Frontal cortex (tissue), 4 donors: ENCODE measurements at places on chromosomes 7 and 10. TPM values are rescaled to one million over a fixed set of nuclear protein-coding genes. Genes with fewer than 3 reads are reported as not detected.

- DNase-seq = no peak
Observed at GRCh38 chr7:6117533-6117932, 86.4 kb downstream of the ANKRD61 start.

DNA sequence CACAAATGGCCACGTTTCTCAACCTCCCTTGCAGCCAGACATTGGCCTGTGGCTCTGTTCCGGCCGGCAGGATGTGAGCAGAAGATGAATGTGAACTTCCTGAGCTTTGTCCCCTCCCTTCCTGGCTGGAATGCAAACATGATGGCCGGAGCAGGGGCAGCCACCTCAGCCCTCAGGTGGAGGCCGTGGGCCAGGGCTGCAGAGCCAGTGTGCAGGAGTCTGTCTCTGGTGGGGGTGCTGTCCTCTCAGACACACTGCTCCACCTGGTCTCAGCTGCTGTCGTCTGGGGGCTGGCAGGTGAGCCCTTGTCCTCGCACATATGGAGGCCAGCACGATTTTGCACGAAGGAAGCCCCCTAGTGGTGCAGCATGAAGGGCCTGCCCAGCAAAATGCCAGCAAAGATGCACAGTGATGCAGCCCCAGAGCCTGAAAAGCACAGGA lies 25.3 kb upstream of the PWWP2B start:
- no peak for DNase-seq

GRCh38 chr7:28799619-28800018 lies 158.5 kb downstream of the TRIL start:
- DNase-seq = no peak

GRCh38 chr10:7853890-7854289 lies 35.6 kb downstream of the TAF3 start:
- DNase-seq = no peak

- DNase-seq = no peak
Observed at GRCh38 chr7:28855538-28856217, 102.5 kb downstream of the TRIL start.

DNA sequence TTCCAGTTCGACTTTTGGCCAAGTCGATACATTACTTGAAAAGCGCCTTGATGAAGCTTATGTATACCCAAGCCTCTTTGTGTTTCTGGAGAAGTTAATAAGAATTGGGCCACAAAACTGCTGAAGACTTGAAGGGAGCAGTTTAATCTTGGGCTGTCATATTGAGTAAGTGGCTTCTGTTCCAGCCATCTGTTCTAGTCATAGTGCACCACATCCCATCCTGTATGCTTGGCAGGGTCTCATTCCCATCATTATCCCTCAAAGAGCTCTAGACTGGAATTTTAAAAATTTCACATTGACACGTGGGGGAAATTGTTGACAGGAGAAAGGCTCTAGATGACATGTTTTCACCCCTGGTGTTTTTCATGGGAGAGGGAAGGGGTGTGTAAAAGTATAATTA lies 196.6 kb upstream of the PLPP4 start:
- no peak for DNase-seq

- DNase-seq = no peak
Observed at GRCh38 chr10:4450981-4451908, 374.8 kb upstream of the AKR1E2 start.

GRCh38 chr7:46197785-46198540 lies 276.9 kb upstream of the IGFBP3 start:
- no peak for DNase-seq

GRCh38 chr7:149423449-149424110 lies 37.3 kb downstream of the ZNF777 start:
- DNase-seq = no peak

DNA sequence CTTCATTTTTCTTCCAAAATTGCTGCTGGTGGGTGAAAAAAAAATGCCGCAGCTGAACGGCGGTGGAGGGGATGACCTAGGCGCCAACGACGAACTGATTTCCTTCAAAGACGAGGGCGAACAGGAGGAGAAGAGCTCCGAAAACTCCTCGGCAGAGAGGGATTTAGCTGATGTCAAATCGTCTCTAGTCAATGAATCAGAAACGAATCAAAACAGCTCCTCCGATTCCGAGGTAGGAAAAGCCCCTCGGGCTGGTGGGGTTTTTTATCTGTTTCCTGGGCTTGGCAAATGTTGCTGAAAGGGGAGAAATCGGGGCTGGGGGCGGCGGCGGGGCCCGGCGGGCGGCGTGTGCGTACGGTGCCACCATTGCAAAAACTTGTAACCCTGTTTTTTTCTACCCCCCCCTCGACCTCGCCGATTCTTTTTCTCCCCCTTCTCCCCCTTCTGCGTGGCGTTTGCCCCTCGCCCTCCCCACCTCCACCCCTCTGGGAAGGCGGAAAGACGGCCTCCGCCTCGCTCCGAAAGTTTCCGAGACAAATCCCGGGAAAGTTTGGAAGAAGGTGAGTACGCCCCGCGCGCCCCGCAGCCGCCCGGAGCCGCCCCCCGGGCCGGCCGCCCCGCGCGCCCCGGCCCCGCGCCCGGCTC lies 789 bp downstream of the TCF7L2 start:
- DNase-seq = no peak

DNA sequence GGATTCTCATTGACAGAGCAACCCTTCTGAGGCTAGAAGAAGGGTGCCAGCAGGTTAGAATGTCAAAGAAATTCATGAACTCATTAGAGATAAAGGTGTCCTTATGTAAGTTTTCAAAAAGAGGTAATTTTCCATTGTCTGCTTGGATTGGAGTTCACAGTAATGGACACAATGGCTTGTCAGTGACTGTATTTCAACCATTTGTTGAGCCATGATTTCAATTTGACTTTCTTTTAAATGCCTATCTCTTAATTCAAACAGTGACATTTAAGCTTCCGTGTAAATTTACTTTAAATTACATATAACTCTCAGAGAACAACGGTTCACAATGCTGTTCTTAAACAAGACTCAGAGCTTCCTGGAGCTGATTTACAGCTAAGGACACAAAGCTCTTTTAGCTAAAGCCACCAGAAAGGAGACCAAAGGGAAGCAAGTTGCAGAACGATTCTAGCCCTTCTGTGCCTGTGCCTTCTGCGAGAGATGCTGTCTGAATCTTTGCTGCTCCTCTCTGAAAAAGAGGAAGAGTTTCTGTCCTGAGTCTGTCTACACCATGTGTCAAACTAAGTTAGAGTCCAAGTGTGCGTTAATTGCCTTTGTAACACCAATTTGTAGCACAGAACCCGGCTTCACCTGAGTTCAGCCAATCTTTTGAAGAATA lies 42.2 kb upstream of the PFKP start:
- DNase-seq = no peak

DNA sequence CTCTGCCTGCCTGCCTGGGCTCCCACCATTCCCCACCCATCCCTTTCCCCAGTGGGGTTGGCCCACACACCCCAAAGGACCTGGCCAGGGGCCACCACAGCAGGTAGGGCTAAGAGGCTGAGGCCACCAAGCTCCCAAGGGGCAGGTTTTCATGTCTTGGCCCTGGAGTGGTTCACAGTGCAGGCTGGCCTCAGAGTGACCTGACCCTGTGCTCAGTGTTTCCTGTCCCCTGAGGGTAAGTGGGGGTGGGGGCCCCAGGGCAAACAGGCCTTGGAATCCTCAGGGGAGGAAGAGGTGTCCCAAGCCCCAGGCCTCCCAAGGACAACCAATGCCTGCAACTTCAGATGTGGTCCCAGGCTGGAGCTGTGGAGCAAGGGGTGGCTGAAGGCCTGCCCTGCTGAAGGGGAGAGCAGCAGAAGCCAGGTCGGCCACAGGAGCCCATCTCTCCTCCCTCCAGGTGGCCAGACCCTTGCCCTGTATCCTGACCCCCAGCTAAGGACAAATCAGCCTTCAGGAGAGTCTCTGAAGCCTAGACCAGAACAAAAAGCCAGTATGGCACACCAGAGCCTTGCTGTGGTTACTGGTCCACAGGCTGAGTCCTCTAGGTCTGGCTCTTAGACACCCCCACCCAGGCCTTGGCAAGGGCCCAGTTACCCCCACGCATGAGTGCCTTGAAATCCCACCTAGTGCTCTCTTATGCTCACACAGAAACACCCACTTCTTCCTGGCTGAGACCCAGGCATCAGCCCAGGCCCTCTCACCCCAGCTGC lies 27.6 kb downstream of the POLL start:
- DNase-seq = no peak

- DNase-seq = no peak
Observed at GRCh38 chr7:158284617-158285382, 302.8 kb downstream of the PTPRN2 start.

DNA sequence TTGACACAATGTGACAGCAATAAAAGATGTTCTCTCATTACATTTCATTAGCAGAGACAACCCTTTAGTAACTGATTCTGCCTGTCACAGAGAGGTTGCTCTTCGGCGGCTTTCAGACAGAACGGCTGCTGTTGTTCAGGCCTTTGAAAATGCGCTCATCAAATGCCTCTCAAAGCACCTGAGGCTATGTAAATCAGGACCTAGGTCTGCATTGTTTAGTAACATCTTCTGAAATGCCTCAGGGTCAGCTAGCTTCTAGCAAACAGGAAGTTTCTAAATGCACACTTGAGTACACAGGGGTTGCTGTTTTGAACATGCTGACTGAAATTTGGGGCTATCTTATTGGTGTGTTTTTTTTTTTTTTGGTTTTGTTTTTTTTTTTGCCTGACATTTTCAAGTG lies 143.3 kb upstream of the DKK1 start:
- no peak for DNase-seq

DNA sequence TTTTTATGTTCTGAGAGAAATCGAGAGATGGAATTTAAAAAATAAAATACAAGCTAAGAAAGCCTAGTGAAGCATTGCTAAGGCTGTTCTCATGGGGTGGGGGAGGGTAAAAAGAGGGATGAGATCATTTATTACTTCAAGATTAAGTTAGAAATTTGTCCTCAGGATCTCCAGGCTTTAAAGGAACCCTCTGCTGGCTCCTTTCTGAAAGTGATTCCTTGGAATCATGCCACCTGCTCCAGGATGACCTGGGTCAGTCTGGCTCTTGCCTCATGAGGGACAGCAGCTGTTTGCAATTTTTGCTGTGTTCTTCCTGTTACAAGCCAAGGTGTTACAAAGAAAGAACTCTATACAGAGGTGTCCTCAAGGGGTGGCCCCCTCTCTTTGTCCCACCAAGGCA lies 69.8 kb downstream of the CDK1 start:
- DNase-seq = no peak

GRCh38 chr10:133378251-133379096 lies 588 bp upstream of the PAOX start:
- DNase-seq = peak; percentile 84

Gene HOXA3
- not detected for total RNA-seq

Gene LRRD1
- total RNA-seq = 1.2 TPM

Gene ZNF316
- 15.5 TPM for total RNA-seq

Gene DUSP5
- 2.0 TPM for total RNA-seq

Gene PPP1R17
- 2.9 TPM for total RNA-seq

Gene CYP3A4
- total RNA-seq = not detected

Gene MRLN
- not detected for total RNA-seq
